ENCODE measurements at places on chromosomes 12 and 14.

- no peak for DNase-seq
These were observed 897 bp upstream of the TEX22 start for GRCh38 chr14:105397350-105397931.

- peak; percentile 33 for DNase-seq
These were observed 507 bp downstream of the SPTSSA start for GRCh38 chr14:34461334-34462131.

DNA sequence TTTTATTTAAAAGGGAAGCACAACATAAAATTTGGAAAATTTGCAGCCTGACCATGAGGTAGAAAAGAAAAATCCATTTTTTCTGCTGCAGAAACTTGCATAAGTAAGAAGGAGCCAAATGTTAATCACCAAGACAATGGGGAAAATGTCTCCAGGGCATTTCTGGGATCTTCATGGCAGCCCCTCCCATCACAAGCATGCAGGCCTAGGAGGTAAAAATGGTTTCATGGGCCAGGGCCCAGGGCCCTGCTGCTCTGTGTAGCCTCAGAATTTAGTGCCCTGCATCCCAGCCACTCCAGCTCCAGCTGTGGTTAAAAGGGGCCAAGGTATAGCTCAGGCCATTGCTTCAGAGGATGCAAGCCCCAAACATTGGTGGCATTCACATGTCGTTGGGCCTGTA lies 735.6 kb downstream of the GALC start:
- no peak for DNase-seq

- DNase-seq = no peak
These were observed 175.9 kb upstream of the BMP4 start for GRCh38 chr14:54132496-54132895.

DNA sequence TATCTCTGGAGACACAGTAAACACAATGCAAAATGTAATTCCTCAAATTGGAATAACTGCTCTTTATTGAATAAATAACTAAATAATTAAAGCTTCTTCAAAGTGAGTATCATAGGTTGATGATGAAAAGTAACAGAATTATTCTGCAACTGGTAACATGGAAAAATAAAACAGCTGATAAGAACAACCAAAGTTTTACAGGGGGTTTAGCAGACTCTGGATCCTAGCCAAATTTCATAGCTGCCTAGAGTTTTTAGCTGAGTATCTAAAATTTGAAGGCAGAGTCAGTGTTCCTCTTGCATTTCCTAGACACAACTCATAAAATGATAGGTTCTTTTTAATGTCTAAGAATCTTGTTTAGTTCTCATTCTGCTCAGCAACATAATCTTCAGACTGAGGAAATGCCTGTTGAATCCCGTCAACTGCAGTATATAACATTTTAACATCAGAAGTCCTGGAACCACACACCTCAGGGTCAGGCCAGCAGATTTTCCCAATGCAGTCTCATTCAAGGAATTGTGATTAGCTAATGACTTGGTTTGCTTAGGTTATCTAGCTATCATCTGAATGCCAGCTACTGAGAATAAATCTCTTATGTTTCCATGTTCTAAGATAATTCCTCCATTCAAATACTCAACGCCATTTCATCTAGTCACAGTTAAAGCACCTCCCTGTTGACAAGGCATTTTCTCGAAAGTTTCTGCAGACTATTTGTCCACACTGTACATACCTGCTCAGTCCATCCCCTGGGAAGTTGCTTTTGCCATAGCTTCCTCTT lies 411.6 kb downstream of the BCAT1 start:
- DNase-seq = no peak

DNA sequence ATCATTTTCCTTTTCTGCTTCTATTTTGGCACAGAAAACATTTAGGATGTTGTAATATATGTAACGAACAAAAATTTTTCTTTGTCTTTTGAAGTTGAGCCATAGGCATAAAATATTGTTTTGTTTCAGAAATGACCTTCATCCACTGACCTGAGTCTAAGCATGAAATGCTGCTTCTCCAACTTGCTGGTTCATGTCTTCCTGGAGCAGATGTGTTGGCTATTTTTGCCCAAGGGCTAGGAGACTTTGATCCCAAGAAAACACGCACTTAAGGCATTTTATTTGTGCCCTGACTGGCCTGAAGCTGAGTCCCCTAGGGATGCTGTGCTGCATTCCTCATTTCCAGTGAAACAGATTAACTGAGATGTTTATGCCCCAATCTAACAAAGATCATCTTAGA lies 27.2 kb upstream of the ALG10B start:
- no peak for DNase-seq

GRCh38 chr14:57760896-57761295 lies 105.0 kb downstream of the SLC35F4 start:
- no peak for DNase-seq

GRCh38 chr12:110289044-110289710 lies 8.1 kb downstream of the ATP2A2 start:
- no peak for DNase-seq
